ENCODE measurements at places on chromosomes 5 and 9.

- DNase-seq, result no peak
These were observed 1.2 kb upstream of the SLC4A9 start for GRCh38 chr5:140358738-140359310.

GRCh38 chr9:121249563-121249962 is 18.4 kb upstream of the GSN start:
- DNase-seq, result no peak

DNA sequence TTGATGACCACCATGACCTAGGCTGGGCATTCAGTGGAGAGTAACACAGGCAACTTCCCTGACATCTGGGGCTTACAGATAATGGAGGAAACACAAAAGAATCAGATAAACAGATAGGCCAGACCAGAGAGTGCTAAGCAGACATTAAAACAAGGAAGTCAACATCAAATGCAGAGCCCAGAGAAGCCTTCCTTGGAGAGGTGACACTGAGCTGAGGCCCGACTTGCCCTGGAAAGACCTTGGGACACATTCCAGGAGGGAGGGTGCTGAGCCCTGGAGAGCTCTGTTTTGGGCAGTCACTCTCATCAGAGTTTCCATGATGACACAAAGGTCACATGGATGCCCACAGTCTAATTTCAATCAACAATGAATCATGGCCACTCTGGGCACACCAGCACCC is 31.9 kb upstream of the C5orf58 start:
- no peak for DNase-seq

DNA sequence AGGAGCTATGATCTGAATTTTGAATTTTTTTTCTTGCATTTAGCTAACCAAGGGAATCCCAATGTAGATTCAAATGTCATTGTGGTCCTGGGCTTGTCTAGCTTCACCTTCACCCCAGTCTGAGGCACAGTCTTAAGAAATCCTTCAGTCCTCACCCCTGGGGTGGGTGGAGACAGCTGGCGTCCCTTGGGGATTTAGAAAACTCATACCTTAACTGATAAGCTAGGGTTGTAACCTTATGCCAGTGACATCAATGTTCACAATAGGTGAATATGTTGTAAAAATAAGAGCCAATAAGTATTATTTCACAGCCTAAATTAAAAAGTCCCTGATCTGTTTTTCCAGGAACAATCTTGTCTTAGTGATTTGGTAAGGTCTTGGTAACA is 4.6 kb downstream of the ISOC1 start:
- no peak for DNase-seq

- no peak for DNase-seq
These were observed 1315.5 kb upstream of the C9orf72 start for GRCh38 chr9:28888806-28889205.

DNA sequence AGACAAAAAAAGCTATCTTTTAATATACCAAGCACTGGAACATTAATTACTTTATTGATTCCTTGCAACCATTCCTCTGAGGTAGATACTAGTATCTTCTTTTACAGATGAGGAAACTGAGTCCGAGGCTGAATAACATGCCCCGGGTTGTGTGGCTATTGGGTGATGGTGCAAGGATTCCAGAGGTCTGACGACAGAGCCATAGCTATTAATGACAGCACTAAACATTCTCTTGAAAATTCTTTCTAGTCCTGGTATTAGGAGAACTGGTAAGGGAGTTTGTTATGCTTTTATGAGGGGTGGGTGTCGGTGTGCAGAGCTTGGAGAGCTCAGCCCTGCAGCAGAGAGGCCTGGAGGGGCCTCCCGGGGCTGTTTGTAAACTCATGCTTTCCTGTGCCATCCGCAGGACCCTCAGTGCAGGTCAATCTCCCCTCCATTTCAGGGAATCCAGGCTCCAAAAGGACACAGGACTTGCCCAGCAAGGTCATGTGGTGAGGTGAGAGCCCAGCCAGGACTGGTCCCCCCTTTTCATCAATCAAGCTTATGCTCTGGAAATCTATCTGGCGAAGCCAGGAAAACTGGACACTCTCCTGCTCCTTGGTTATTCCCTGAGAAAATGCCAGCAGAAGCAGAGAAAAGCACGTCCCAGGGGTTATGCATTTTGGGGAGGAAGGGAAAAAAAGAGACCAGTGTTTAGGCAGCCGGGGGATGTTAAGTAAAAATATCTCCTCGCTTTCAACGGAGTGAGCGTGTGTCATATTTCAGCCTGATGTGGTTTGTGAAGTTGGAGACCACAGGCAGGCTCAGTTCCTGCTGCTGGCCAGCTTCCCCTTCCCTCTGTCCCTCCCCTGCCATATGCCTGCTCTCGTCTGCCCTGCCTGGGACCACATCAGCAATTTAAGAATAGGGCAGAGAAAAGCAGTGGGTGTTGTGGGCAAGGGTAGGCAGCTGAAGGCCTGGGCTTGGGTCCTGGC is 3.7 kb downstream of the GSN start:
- DNase-seq, result no peak

- DNase-seq, result no peak
These were observed 100.9 kb downstream of the F2RL2 start for GRCh38 chr5:76522103-76522935.

DNA sequence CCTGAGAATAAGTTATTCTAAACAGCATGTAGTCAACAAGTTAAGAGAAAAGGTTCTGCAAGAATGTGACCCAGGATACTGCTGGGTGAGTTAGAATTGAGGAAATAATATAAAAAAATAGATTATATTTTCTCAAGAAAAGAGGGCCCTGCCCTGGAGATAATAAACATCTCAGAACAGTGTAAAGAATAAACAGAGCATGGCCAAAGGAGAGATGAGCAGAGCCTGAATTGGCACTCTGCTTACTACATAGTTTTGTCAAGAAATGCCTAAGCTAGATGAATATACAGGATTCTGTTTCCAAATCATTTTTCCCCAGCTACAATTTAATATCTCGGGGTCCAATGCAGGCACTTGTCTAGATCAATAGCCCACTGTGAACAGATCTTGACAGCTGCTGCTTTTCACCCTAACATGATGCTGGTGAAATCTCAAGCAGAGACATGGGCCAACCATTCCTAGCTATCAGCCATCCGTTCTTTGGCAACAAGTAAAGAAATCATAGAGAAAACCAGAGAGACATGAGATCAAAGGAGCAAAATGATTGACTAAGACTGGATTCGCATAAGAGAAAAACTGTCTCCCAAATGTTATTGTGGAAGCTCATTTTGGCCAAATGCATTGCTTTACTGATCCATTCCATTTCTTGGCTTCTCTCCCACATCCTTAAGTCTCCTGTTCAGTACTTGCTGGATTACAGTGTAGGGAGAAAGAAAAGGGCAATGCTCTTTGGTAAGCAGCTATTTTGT is 173.2 kb downstream of the PRELID2 start:
- no peak for DNase-seq

GRCh38 chr5:157610990-157611389 is 35.4 kb upstream of the ADAM19 start:
- no peak for DNase-seq

Data from activated CD4-positive, alpha-beta T cell treated with anti-CD3 and anti-CD28 coated beads, Interleukin-2, amount 50 U/mL, for 24 hours (primary cell).